Activated CD8-positive, alpha-beta memory T cell treated with anti-CD3 and anti-CD28 coated beads, Interleukin-2, amount 10 ng/mL, durations not matched to agents 7 days and 5 days (primary cell): ENCODE measurements at places on chromosomes 16 and 17. TPM values are rescaled to one million over a fixed set of nuclear protein-coding genes. Genes with fewer than 3 reads are reported as not detected.

The TAC4 gene
- total RNA-seq: not detected

The TRAPPC1 gene
- 216 TPM for total RNA-seq

GRCh38 chr16:1125471-1125870, 27.4 kb upstream of the CACNA1H start:
- H3K27me3 ChIP-seq: no peaks in the 10 kb centered on the region
- H3K4me3 ChIP-seq: no peak overlapping the region
- DNase-seq: no peak
- H3K36me3 ChIP-seq: no peaks in the 10 kb centered on the region

GRCh38 chr17:38594152-38594551, 11.6 kb downstream of the SRCIN1 start:
- peaks cover 94% of the 10 kb centered on the region for H3K27me3 ChIP-seq
- H3K27ac ChIP-seq: no peak overlapping the region
- H3K36me3 ChIP-seq: no peaks in the 10 kb centered on the region
- DNase-seq: no peak
- H3K4me3 ChIP-seq: no peak overlapping the region
- peaks cover 32% of the 10 kb centered on the region for H3K4me1 ChIP-seq

- H3K27me3 ChIP-seq: no peaks in the 10 kb centered on the region
- peaks cover 13% of the 10 kb centered on the region for H3K36me3 ChIP-seq
- H3K4me3 ChIP-seq: no peak overlapping the region
- no peaks in the 10 kb centered on the region for H3K4me1 ChIP-seq
- H3K27ac ChIP-seq: no peak overlapping the region
Observed at GRCh38 chr16:8686031-8686621, 11.7 kb downstream of the ABAT start.

DNA sequence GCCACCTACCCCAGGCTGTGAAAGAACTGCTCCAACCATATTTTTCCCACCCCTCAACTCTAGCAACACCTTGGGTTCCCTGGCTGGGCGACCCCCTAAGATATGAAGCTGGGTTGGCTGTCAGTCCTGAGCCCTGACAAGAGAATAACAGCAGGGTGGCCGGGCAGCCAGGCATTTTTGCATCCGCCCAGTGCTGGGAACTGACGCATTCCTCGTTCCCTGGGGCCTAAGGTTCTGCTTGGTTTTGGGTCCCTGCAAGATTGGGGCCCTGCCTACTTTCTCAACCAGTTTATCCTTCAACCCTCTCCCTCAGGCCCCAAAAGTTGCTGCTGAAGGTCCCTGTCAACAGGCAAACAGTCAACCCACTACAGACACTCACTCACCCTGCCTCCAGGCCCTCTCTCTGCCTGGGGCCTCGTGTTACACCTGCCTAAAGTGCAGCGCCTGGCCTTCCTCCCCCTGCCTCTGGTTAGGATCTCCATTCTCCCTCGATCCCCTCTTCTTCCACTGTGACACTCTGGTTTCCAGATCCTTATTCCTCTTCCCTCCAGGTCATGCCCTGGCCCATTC, 151.5 kb downstream of the STX8 start:
- no peak for DNase-seq
- H3K4me1 ChIP-seq: no peaks in the 10 kb centered on the region
- H3K27ac ChIP-seq: no peak overlapping the region
- H3K36me3 ChIP-seq: peaks cover 2% of the 10 kb centered on the region
- no peak overlapping the region for H3K4me3 ChIP-seq

- H3K27me3 ChIP-seq: peaks cover 2% of the 10 kb centered on the region
- peak; percentile 87 for DNase-seq
- no peaks in the 10 kb centered on the region for H3K36me3 ChIP-seq
- H3K27ac ChIP-seq: peak overlapping the region; percentile 94
- peaks cover 35% of the 10 kb centered on the region for H3K4me1 ChIP-seq
Observed at GRCh38 chr17:75872434-75873351, 5.7 kb downstream of the TRIM47 start.

- no peak overlapping the region for H3K27ac ChIP-seq
- DNase-seq: no peak
- H3K27me3 ChIP-seq: no peaks in the 10 kb centered on the region
- peaks cover 54% of the 10 kb centered on the region for H3K4me1 ChIP-seq
- H3K4me3 ChIP-seq: no peak overlapping the region
Observed at GRCh38 chr17:35543856-35544255, 6.4 kb upstream of the SLFN12L start.

GRCh38 chr17:72614871-72615626, 477.4 kb downstream of the SLC39A11 start:
- no peaks in the 10 kb centered on the region for H3K36me3 ChIP-seq
- H3K4me3 ChIP-seq: no peak overlapping the region
- DNase-seq: no peak
- peaks cover 14% of the 10 kb centered on the region for H3K4me1 ChIP-seq
- H3K27me3 ChIP-seq: peaks cover 67% of the 10 kb centered on the region
- no peak overlapping the region for H3K27ac ChIP-seq

DNA sequence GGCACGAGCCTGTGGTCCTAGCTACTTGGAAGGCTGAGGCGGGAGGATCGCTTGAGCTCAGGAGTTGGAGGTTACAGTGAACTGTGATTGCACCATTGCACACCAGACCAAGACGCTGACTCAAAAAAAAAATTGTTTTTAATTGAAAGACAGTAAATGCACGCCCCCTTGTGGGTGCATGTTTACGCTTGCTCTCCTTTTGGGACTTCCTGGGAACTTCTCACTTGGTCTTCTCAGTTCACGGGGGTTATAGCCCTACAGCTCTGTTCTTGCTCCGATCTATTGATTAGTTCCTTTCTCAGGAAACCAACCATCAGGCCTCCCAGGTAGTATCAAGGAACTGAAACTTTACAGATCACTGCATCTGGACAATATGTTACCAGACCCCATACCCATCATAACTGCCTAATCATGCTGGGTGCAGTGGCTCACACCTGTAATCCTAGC, 14.2 kb upstream of the RIPOR1 start:
- H3K27me3 ChIP-seq: no peaks in the 10 kb centered on the region
- peak; percentile 89 for DNase-seq
- H3K27ac ChIP-seq: peak overlapping the region; percentile 78
- peaks cover 20% of the 10 kb centered on the region for H3K4me1 ChIP-seq
- no peaks in the 10 kb centered on the region for H3K36me3 ChIP-seq
